ENCODE measurements at places on chromosomes 6 and 20.
A peak's percentile ranks its signal among the peaks of the same experiment; 100 is the strongest.

GRCh38 chr6:90146921-90147649, 149.6 kb downstream of the BACH2 start:
- no peak for DNase-seq

GRCh38 chr6:18978337-18979128, 591.4 kb downstream of the RNF144B start:
- no peak for DNase-seq

GRCh38 chr6:8918196-8918595, 482.9 kb upstream of the SLC35B3 start:
- DNase-seq: no peak

DNA sequence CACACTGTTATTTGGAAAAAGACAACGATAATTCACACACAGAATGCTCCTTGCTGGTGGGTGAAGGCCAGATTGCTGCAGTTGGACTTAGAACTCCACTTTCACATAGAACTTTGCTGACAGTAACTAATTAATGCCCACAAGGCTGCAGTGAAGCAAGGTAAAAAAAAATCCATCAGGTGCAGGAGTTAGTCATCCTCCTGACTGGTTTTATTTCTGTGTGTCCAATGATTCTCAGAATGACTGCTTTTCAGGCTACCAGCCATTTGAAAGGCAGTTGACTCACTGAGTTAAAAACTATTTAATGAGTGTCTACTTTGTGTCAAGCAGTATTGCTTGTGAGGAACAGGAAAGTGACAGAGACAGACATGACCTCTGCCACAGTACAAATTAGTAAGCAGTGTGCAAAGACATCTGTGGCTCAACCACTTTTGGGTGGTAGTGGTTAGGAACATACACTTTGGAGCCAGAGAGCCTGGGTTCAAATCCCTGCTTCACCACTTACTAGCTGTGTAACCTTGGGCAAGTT, 41.9 kb downstream of the ELOVL5 start:
- peak; percentile 13 for DNase-seq

GRCh38 chr6:167130008-167130677, 7.2 kb downstream of the CCR6 start:
- no peak for DNase-seq

GRCh38 chr6:6749702-6750491, 161.4 kb downstream of the LY86 start:
- DNase-seq: no peak

DNA sequence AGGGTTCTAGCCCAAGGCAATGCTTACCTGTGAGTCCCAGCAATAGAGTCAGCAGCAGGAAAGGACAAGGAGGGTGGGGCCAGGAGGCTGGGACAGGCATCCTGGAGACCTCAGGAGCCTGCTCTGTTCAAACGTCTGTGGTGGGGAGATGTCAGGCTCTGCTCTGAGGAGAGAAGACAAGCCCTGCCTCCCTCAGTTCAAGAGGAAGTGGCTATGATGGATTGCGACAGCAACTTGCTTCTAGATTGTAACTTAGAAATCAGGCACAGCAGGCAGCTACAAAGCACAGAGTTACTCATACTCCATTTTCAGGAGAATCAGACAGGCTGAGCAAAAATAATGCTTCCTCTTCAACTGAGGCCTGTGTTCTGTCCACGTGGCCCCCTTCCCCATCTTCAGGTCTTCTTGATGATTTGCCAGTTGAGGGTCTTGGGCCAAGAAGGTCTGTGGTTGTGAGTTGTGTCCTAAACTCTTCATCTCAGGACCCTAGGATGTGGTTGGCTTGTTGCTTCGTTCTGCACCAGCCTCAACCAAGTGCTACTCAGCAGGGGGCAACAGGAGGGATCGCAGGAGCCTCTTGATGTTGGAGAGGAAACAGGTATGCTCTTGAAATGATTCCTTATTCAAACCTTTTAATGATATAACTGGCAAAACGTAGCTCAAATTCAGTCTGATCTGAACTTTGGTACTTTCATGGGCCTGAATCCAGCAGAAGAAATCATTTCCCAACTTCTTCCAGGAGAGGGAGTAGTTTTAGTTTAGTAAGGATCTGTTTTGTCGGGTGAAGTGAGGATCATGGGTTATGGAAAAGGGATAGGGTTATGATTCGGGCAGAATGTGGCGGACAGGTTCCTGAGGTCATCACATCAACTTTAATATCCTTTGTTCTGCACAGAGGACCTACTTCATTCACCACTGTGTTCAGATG, 31.0 kb downstream of the SIRPB1 start:
- DNase-seq: no peak

GRCh38 chr20:56445540-56445939, 22.9 kb upstream of the RTF2 start:
- no peak for DNase-seq

- no peak for DNase-seq
Measured at GRCh38 chr20:40192529-40192928, 496.5 kb downstream of the MAFB start.

- DNase-seq: no peak
Measured at GRCh38 chr6:155974811-155975323, 519.2 kb upstream of the NOX3 start.

GRCh38 chr20:49540687-49541435, 27.1 kb downstream of the PTGIS start:
- no peak for DNase-seq

DNA sequence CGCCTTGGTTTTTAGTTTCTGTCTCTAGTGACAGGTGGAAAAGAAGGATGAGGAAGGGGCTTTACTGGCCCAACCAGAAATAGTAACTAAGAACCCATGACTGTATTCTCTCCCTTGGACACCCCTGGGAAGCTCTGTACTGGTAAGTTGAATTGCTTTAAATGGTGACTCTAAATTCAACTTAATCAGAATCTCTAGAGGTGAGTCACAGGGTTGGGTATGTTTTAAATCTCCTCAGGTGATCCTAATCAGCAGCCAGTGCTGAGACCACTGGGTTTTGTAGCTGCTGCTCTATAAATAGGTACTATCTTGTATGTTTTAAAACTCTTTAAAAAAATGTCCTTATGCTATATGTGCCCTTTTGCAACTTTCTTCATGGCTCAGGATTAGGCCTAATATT, 314.0 kb upstream of the ECI2 start:
- DNase-seq: no peak

GRCh38 chr6:41560431-41561192, 14.4 kb downstream of the FOXP4 start:
- DNase-seq: peak; percentile 95

DNA sequence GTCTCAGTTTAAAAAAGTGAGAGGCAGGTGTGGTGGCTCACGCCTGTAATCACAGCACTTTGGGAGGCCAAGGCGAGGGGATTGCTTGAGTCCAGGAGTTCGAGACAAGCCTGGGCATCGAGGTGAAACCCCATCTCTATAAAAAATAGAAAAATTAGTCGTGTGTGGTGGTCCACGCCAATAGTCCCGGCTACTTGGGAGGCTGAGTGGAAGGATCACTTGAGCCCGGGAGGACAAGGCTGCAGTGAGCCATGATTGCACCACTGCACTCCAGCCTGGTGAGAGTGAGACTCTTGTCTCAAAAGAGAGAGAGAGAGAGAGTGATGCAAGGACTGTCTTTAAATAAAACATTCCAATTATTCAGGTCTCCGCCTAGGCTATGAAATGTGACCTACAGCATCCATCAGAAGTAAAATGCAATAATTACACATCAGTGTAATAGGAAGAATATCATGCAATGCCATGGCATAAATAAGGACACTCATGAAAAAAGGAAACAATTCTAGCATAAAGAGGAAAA, 81.5 kb downstream of the SH3BGRL2 start:
- DNase-seq: no peak

DNA sequence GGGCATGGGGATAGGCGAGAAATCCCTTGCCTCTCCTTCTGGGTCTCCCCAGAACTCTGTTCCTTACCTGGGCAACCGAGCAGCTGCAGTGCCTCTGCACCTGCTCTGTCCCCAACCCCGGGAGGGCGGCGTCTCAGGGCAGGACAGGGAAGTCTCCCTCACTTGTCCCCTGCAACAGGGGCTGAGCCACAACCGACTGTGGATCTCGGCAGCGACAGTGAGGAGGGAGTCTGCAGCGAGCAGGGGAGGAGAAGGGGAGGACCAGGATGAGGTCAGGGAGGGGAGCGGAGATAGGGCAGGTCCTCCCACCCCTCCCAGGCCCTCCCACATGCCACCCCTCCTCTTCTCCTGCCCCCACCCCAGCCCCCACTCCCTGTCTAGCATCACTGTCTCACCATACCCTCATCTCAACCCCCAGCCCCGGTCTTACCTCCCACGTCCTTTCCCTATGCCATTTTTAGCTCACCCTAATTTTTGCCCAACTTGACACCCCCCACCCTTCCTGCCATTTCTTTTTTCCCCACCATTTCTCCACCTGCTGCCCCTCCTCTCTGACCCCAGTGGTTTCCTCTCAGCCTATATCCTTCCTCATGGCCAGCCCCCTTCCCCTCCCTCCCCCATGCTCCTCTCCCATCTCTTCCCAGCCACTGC, at the start of gene TNXB:
TSS of gene TNXB (minus strand) at position 225 of the 651 bp plus-strand sequence. CDS start 11,140 bp downstream, outside the sequence.
- no peak for DNase-seq

DNA sequence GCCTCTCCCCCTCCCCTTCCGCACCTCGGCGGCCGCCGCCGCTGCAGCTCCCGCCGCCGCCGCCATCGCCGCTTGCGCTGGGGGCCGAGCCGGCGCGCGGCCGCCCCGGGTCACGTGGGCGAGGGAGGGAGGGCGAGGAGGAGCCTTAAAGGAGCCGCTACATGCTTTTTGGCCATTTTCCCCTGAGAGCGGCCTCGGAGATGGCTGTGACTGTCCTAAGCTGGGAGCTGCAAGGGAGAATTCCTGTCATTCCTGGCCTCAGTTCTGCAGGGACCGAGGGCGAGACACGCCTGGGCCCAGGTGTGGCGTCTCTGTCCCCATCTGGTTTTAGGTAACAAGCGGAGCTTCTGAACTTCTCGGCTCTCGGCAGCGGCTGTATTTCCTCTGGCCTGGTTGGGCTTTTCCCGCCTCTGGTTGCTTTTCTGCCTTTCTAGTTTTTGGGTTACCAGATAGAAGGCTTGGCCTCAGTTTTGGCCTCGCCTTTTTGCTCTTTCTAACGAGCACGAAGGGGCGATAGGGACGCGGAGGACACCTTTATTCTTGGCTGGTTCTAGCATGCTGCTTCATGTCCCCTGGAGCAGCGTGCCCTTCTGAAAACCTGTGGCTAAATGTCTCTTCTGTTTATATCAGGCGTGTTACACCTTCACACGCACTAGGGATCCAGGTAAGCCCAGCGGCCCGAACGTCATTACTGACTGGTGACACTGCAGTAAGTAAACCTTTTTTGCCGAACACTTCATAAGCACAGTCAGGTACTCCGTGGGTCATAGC, at the start of gene EHMT2:
TSS of gene EHMT2 (minus strand) at position 87 of the 771 bp plus-strand sequence. CDS start at position 66, 21 bp downstream.
- DNase-seq: peak; percentile 90

DNA sequence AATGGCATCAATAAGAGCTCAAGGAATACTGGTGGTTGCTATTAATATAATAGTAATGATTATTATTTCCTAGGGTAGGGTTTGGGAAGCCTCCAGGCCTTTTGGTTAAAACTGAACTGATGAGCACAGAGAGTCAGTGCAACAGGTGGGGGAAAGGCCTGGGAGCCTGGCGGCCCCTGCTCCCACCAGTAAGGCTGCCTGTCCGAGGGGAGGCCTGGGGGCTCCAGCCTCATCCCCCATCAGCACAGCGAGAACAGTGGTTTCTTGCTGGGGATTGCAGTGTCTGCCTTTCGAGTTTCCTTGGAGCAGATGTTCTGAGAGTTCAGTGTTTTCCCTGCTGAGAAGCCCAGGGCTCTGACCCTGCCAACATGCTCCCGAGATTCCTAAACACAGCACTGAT, 340.4 kb downstream of the CDH26 start:
- DNase-seq: no peak

GRCh38 chr20:50175938-50176933, 14.4 kb upstream of the CEBPB start:
- no peak for DNase-seq

DNA sequence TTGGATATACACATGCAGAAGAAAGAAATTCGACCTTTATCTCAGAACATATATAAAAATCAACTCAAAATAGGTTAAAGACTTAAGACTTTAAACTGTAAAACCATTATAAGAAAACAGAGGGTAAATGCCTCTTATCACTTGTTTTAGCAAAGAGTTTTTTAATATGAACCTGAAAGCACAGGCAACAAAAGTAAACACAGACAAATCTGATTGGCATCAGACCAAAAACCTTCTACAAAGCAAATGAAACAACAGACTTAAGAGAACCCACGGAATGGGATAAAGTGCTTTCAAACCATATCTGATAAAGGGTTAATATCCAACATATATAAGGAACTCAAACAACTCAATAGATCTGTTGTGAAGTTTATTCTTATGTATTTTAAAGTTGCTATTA, 309.9 kb upstream of the OPRM1 start:
- no peak for DNase-seq

- DNase-seq: peak; percentile 15
Measured at GRCh38 chr6:72182337-72183246, 296.2 kb downstream of the RIMS1 start.

- DNase-seq: no peak
Measured at GRCh38 chr20:22226849-22227700, 357.3 kb downstream of the FOXA2 start.

- DNase-seq: no peak
Measured at GRCh38 chr6:30047220-30047619, 13.8 kb upstream of the POLR1H start.

- DNase-seq: no peak
Measured at GRCh38 chr20:63321148-63321831, 28.3 kb downstream of the COL20A1 start.

DNA sequence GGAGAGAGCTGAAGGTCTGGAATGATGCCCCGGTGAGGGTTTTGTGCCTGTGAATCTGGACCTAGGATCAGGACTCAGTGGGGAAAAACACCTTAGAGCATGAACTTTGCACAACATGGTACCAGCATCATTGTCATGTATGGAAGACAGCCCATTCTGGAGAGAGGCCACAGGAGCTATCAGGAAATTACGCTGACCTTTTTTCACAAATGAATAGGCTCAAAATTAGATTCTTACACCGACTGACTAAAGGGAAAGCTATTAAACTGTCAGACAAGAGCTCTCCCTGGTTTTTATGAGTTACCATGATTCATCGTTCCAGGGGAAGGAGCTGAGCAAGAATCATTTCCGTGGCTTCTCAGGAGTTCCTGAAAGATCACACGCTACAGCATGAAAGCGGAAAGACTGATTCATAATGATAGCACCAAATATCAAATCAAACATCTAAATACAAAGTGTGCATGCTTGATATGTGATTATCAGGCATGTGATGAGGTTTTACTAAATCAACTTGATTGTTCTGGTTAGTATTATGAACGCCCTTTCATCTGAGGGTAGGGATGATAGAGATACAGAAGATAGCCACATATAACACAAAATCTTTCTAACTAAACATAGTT, 224.9 kb upstream of the SMLR1 start:
- no peak for DNase-seq

DNA sequence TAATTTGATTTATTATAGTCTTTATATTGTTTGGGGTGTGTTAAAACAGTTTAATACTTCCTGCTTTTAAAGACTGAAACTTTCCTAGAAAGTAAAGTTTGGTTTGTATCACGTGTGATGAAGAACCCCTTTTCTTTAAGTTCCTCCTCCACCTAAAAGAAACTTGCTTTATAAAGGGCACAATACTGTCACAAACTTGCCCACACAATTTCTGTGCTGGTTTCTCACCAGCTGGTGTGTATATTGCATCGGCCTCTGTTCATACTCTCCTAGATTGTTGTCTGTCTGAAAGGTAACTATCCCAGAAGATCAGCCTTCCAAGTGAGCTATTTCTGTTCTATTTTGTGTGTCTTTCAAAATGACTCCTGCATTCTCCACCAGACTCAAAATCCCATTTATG, 46.9 kb downstream of the ANKRD6 start:
- no peak for DNase-seq

- no peak for DNase-seq
Measured at GRCh38 chr6:36621371-36621855, 27.3 kb downstream of the SRSF3 start.
